ENCODE measurements at places on chromosomes 12 and 14.

DNA sequence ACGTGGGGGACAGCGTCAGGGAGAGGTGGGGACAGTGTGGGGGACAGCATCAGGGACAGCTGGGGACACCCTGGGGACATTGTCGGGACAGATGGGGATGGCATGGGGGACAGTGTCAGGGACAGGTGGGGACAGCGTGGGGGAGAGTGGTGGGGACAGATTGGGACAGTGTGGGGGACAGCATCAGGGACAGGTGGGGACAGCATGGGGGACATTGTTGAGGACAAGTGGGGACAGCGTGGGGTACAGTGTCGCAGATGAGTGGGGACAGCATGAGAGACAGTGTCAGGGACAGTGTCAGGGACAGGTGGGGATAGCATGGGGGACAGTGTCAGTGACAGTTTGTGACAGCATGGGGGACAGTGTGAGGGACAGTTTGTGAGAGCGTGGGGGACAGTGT lies 240.9 kb downstream of the TMEM121 start:
- no peak for DNase-seq

DNA sequence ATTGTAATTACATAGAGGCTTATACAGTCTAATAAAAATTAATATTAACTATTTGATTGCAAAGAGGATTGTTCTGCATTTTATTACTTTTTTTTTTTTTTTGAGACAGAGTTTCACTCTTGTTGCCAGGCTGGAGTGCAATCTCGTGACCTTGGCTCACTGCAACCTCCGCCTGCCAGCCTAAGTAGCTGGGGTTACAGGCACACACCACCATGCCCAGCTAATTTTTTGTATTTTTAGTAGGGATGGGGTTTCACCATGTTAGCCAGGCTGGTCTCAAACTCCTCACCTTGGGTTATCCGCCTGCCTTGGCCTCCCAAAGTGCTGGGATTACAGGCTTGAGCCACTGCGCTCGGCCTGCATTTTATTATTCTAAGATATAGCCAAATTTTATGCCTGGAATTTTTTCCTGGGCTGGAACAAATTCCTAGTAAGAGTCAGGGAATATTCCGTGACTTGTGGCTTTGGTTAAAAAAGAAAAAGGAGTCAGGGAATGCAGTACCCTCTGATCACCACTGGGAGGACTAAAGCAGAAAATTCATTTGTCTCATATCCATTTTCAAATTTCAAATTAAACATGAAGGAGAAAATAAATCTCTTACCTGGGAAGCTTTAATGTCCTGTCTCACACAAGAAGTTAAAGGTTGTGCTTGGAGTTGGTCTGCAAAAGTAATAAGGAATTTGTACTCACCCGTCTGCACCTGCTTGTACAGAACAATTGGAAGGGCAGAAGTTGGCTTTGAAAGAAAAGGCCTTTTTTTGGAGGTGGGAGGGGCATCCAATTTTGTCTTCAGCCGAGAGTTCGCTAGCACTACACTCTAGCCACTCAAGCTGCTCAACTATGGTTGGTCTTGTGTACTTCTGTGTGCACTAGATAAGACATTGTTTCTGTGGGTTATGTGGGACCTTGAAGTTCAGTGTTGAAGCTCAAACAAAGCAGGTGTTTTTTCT lies 8.7 kb downstream of the MARK3 start:
- no peak for DNase-seq

- DNase-seq, result no peak
These were observed 19.4 kb downstream of the PPP2R5C start for GRCh38 chr14:101780887-101781239.

DNA sequence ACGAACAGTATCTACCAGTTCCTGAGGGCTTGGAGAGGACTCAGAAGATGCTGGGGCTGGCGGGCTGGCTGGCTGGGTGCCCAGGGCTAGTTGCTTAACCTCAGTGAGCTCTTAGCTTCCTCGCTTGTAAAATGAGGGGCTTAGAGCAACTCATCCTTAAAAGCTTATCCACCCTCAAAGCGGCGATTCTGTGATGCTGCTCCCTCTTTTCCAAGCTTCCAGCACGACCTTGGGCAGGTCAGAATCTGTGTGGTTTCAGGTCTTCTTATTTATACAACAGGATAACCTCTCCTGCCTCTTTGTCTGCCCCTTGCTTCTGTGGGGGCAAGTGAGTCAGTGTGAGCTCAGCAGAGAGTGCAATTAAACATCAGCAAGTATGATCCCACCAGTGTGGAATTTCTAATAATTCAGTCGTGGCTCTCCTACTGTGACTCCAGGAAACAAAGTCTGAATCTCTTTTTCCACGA lies 281.8 kb downstream of the KSR2 start:
- DNase-seq, result peak; percentile 69

- DNase-seq, result no peak
These were observed 130.8 kb upstream of the EGLN3 start for GRCh38 chr14:34081576-34082136.

DNA sequence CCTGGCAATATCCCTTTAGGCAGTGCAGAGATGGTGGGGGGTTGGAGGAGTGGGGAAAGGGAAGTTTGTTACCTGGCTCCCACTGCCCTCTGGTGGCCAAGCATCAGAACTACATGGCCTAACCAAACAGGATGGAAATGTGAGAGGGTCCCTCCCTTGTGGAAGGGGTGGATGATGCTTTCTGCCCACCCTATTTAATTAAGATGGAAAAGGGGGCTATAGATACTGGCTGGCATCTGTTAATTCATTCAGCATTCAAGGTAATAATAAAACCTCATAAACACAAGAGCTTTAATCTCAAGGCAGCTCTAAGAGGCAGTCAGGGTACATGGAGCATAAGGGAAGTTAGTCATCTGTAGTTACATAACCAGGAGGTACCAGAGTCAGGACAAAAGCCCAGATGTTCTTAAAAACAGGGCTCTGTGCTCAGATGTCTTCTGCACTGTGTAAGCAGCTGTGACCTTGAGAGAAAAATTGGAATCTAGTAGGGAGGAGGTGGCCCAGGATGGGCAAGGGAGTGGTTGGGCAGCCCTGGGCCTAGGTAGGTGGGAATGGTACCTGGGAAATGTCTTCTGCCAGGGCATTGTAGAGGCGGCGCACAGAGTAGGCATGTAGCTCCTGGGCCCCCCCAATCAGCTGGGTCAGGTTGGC lies 4.6 kb downstream of the AP1G2 start:
- no peak for DNase-seq

- DNase-seq, result no peak
These were observed 2.6 kb downstream of the EXOC5 start for GRCh38 chr14:57266065-57266464.

- no peak for DNase-seq
These were observed 121.9 kb upstream of the FKBP4 start for GRCh38 chr12:2672863-2673262.

DNA sequence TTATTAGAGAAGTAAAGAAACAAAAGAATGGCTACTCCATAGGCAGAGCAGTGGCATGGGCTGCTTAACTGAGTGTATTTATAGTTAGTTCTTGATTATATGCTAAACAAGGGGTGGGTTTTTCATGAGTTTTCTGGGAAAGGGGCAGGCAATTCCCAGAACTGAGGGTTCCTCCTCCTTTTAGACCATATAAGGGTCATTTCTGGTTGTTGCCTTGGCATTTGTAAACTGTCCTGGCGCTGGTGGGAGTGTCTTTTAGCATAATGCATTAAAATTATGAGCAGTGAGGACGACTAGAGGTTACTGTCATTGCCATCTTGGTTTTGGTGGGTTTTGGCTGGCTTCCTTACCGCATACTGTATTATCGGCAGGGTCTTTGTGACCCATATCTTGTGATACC lies 40.1 kb downstream of the CCDC60 start:
- DNase-seq, result no peak

DNA sequence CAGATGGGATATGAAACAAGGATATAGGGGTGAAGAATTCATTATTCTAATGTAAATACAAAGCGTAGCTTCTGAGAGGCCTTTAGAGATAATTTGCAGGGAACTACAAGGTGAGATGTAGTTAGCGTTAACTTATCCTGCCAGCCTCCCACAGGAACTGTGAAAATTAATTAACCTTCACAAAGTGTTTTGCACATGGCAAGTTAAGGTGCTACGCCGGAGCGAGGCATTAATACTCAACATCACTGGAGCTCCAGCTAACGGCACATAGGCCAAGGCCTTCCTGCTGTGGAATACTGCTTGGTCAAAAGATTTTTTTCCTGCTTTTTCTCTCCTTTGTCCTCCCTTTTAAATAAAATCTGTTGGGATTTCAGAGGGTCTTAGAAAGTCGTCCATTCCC lies 86.5 kb downstream of the CRACR2A start:
- DNase-seq, result no peak

DNA sequence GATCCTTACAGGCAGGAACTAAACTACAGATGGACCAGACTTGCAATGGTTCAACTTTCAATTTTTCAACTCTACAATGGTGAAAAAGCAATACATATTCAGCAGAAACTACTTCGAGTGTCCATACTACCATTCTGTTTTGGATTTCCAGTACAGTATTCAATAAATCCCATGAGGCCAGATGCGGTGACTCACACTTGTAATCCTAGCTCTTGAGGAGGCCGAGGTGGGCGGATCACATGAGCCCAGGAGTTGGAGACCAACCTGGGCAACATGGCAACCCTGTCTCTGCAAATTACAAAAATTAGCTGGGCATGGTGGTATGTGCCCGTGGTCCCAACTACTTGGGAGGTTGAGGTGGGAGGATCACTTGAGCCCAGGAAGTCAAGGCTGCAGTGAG lies 336.1 kb downstream of the MED13L start:
- DNase-seq, result no peak

DNA sequence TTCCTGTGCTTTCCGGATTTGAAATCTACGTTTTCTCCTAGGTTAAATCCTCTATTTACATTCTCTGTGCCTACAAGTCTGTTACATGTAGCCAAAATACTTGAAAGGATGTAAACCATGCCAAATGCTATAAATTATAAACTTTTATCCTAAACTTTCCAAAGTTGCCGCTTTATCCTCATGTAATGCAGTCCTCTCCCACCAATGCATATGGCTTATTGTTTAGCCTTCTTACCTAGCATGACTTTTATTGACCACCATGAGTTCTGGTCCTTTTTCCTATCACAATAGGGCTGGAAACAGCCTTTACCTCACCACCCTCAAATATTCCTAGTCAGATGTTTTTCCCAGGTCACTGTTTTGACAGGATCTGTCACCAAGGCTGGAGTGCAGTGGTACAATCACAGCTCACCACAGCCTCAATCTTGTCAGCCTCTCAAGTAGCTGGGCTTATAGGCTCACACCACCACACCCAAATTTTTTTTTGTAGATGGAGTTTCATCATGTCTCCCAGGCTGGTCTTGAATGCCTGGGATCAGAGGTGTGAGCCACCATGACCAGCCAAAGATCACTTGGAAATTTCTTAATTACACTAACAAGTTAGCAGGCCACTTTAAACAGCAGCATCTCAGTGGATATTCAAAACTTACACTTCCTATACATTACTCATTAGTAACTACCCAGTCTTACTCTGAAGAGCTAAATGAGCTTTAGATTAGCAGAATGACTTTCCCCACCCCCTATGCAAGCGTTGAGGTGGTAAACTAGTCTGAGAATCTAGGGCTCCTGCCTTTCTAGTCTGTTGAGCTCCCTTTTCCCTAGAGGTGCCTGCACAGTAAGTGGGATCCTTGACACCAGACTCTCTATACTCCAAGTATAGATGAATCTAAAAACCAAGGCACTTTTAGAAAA lies 4.1 kb downstream of the TUBA1B start:
- DNase-seq, result no peak

GRCh38 chr14:85195872-85196477 lies 334.0 kb upstream of the FLRT2 start:
- no peak for DNase-seq

GRCh38 chr12:4763549-4763948 lies 43.3 kb downstream of the GALNT8 start:
- DNase-seq, result no peak

- DNase-seq, result no peak
These were observed 3.3 kb upstream of the KRT79 start for GRCh38 chr12:52837413-52837741.

DNA sequence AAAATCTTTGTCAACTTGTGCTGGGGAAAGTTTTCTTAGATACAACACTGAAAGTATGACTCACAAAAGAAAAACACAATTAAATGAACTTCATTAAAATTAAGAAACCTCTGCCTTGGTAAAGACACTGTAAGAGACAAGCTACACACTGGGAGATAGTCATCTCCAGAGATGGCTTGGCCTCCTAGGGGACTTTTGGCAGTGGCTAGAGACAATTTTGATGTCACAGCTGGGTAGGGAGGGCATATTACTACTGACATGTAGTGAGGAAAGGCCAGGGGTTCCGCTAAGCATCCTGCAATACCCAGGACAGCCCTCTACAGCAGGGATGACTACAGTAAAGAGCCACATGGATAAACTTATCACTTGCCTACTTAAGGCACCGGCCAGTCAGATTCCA lies 8.7 kb upstream of the RNASE4 start:
- no peak for DNase-seq

GRCh38 chr12:25796523-25797000 lies 161.9 kb upstream of the RASSF8 start:
- DNase-seq, result no peak

DNA sequence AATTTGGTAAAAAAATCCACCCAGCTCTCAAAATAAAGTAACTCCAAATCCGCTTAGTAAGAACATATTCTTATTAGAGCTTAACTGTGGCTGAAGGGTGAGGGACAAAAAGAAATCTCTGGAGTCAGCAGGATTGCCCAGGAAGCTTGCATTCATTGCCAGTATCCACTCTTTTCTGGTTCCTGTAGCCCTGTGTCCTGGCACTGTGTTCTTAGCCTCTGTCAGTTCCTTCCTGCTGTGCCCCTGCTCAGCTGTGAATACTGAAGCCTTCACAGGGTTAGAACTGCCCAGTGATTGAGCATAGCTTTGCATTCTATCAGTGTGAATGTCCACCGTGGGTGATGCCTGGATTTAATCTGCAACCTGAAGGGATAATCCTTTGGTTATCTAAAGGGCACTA lies 266.9 kb upstream of the PELI2 start:
- DNase-seq, result no peak

DNA sequence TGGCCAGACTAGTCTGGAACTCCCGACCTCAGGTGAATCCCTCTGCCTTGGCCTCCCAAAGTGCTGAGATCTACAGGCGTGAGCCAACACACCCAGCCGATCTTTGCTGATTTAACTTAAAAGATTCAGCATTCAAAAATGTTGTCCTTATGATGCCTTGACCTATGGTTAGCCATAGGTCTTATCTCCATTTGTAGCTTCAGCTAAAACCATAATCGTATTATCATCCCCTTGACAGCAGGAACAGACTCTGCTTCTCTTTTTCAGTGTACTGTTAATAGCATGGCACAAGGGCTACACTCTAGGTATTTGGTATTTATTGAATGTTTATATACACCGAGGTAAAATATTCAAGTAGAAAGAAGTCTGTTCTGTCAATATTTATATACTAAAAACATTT lies 15.3 kb downstream of the CCDC62 start:
- no peak for DNase-seq
